ENCODE measurements at places on chromosomes 3 and 15.

DNA sequence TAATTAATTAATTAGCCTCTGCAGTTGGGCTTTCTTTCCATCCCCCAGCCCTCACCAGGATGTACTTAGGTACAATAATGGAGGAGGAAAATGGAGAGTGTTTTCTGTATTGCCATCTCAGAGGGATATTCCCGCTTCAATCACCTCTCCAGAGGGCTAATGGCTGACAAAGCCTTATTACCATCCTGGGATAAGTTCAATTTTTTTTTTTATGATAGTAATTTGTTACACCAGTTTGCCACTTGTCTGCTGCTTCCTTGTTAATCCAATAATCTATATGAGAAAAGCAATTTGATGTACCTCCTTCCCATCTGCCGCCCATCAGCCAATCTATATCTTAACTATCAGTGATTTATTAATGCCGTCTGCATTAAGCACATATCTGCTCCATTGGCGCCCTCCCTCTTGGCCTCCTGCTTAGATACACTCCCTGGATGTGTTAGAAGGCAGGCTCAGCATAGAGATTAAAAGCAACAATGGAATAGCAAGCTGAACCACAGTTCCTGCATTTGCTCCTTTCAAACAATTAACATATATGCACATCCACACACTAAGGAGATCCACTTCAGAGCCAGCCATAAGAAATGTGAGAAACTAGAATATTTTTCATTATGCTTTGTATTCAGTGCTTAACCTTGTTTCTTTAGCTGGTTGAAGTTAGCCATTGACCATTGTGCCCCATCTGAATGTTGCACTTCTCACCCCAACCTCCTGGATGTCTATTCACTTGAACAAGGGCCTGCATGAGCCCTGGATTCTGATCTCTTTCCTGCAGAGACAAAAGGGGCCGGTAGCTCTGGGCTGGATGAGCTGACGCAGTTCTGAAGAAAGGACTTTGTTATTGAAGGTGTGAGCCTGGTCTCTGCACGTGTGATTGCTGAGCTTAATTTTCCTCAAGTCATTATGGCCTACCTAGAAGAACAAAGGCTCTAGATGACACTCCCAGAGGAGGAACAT, 237.3 kb upstream of the GAP43 start:
- no peak for DNase-seq

DNA sequence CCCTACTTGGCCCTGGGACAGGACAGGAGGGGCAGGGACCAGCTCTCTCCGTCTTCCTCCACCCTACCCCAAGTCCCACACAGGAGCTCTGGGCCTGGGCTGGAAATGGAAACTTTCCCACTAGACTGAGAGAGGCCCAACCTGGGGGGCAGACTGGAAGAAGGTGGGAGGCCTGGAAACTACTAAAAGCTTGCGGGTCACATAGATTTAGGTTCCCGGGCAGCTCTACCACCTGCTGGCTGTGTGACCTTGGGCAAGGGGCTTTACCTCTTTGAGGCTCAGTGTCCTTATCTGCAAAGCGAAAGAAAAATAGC, 49.9 kb upstream of the CCDC174 start:
- no peak for DNase-seq

DNA sequence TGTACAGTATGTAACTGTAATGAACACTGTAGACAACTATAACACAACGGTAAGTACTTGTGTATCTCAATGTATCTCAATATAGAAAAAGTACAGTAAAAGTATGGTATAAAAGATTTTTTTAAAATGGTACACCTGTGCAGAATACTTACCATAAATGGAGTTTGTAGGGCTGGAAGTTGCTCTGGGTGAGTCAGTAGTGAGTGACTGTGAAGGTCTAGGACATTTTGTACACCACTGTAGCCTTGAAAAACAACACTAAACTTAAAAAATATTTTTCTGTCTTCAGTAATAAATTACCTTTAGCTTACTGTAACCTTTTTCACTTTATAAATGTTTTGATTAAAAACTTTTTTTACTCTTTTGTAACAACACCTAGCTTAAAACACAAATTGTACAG, 142.9 kb downstream of the ATG7 start:
- DNase-seq = no peak

DNA sequence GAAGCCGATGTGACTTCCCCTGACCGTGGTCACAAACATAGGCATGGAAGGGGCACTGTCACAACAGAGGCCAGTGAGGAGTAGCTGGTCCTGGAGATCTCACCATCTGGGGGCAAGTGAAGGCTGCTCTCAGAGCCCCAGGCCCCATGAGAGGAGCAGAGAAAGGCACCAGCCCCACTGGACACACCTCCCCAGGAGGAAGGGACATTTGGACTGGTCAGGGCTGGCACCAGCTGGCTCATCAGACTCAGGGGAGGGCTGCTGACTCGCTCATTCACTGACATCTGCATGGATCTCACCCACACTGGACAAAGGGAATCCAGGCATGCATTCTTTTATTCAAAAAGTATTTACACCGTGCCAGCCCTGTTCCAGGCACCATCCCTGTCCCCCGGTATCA, 26.8 kb downstream of the ESYT3 start:
- no peak for DNase-seq

DNA sequence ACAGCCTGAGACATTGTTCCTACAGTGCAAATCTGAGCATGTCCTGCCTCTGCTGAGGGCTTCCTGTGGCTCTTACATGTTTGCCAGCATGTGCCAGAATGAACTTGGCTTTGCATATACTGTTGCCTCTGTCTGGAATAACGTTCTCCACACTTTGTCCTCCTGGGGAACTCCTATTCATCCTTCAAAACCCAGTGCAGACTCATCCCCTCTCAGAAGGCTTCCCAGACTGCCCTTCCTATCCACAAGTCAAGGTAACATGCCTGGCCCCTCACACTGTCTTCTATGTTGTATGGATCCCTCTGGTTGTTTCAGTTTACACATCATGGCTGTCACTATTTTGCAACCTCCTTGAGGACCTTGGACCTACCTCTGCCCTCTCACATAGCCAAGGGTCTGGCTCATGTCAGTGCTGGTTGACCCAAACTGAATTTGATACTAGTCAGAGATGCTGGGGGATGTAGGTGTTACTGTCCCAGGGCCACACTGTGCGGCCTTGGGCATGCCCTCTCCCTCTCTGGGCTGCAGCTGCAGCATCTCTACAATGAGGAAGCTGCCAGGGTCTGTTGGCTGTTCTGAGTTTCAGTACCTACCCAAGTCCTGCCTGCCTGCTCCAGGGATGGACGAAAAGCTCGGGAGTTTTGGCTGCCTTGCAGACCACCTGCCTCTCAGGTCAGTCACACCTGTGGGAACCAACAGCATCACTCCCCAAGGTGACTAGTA, 29.0 kb upstream of the TSPAN3 start:
- DNase-seq = no peak

DNA sequence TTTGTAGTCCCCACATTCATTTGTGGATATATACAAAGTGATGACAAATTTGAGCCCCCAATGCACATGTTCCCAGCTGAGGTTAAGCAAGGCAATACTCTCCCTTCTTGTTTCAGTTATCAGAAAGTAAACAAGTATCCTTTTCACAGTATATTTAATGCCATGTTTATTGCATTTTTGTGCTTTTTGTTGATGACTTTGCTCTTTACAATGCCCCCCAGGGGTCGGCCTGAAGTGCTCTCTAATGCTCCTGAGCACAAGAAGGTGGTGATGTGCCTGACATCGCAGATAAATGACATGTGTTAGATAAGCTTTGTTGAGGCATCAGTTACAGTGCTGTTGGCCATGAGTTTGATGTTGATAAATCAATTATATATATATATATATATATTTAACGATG, 57.7 kb upstream of the THSD4 start:
- DNase-seq = no peak

DNA sequence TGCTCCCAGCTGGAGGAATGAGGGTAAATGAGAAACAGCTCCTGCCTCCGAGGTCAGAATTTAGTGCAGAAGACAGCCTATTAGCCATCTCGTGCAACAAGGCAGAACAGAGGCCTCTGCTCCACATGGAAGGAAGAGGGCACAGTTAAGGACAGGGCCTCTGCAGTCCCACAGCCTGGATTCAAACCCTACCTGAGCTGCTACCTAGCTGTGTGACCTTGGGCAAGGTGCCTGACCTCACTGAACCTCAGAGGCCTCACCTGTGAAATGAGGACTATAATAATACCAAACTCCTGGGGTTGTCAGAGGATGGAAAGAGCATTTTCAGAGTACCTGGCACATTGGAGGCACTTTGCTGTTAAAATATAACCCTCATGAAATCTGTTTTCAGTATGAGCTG, 285.7 kb upstream of the CTNNB1 start:
- DNase-seq = no peak

GRCh38 chr3:115018694-115019093, 128.4 kb downstream of the ZBTB20 start:
- DNase-seq = no peak

All from inflammatory macrophage treated with lipopolysaccharide for 1 hour (primary cell).